ENCODE measurements at places on chromosomes 7 and 10.

- DNase-seq = no peak
Measured at GRCh38 chr7:74032191-74032490, 4.2 kb downstream of the ELN start.

GRCh38 chr7:45698303-45699014, 124.3 kb downstream of the ADCY1 start:
- no peak for DNase-seq

GRCh38 chr7:36840904-36841303, 116.6 kb upstream of the AOAH start:
- no peak for DNase-seq

DNA sequence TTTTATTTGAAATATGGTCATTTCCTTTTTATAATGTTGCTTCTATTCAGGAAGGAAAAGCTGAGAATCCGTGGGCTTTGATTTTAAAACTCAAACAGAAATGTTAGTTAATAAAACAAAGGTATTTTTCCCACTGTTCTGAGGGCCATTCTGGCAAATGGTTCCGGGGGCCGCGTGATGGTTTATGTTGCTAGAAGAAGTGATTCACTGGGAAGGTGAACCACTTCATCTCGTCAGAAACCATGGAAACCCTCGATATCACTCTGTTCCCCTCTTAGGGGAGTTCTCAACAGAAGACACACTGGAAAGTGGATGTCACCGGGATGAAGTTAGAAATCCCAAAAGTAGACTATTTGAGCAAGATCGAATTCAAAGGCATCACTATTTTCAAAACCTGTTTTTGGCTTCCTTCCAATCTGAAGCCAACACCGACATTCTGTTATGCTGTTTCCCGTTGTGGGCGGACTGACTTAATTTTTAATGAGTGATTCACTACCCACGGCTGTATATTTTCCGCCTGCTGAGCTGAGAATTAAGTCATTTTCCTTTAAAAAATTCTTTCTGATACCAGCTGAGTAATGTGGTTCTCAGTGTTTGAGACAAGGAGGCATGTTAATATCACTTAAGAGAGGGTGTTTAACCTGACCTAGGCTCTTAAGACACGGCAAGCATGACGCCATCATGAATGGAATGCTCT, 84.1 kb downstream of the PTPRE start:
- DNase-seq = peak; percentile 94

DNA sequence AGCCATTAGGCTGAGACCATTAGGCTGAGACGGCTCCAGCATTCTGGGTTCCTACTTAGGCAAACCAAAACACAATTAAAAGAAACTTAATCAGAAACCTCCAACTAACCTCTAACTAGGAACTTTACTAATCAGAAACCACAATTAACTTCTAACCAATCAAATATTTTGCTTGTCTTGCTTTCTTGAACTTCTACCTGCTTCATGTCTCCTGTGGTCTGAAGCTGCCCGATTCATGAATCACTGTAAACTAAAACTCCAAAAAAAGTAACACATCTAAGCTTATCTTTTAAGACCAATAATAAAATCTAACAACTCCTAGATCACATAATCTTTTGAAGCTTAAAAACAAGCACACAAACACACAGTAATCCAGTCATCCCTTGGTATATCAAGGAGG, 76.1 kb downstream of the PDSS1 start:
- no peak for DNase-seq

DNA sequence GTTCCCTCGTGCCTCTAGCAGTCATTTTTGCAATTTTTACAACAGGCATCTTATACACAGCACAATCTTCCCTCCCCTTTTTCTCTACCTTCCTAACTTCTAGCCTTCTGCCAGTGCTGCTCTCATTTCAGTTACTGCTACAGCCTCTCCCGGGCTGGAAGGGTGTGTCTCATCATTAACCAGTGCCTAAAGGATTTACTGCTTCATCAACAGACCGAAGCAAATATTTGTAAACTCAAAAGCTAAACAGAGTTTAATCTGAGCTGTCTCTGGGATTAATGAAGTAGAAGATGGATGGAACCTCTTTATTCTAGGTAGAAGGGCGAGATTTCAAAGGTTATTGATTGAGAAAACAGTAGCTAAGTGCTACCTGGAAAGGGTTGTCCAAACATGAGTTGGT, 94.3 kb downstream of the PRPF18 start:
- DNase-seq = no peak

- DNase-seq = peak; percentile 83
Measured at GRCh38 chr10:121069061-121069850, 218.1 kb downstream of the WDR11 start.

DNA sequence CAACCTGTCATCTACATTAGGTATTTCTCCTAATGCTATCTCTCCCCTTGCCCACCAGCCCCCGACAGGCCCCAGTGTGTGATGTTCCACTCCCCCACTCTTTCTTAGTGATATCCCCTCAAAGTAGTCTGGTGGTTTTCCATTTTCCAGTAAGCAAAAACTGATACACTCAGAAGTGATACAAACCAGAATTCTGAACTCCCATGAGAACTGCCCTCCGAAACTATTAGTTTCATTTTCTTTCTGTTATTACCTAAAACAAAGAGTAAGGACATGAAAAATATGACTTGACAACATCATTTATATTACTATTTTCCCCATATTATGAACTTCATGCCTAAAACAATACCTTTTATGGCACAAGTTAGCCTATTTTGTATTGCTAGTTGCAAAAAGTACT, 175.0 kb downstream of the OTUD1 start:
- DNase-seq = no peak

DNA sequence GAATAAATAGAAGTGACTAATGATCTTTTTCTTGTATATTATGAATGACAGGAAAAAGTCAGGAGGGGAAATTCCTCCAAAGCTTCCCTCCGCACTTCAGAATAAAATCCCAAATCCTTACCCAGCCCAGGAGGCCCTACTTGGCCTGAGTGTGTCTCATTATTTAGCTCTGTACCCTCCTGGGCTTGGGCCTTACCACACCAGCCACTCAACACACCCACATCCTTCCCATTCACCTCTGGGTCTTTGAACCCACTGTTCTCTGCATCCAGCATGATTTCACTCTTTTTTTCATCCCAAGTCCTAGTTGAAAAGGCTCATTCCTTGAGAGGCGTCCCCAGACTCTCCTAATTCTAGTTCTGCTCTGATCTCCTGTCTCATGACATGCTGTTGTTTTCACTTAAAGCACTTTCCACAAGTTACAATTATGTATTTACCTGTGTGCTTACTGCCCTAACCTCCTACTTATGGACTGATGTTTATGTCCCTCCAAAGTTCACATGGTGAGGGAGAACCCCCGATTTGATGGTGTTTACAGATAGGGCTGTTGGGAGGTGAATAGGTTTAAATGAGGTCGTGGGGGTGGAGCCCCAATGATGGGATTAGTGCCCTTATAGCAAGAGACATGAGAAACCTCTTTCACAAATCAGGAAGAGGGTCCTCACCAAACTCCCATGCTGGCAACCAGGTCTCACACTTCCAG, 6.4 kb downstream of the NOD1 start:
- DNase-seq = no peak

DNA sequence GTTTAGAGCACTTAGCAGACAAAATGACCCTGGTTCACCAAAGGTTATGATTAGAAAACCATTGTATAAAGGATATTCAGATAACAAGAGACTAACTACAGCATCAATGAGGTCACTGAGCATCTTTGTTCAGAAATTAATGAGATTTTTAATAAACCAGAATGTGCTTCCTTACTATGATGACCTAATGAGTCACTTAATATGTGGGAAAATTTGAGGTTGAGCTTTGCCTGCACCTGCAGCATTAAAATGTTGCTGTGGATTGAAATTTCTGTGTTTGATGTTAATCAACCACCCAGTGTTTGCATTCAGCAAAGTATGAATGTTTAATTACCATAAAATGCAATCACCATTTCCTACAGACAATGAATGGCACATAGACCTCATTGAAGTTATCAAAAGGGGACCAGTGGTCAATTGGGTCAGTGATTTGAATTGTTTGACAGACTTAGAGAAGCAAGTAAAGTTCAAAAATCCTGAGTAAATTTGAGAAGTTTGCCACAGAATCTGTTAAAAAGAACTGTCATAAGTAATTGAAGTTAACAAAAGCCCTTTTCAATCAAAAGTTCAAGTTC, 45.8 kb downstream of the EXOC6 start:
- no peak for DNase-seq

- no peak for DNase-seq
Measured at GRCh38 chr7:5303061-5303460, 20.3 kb downstream of the SLC29A4 start.

DNA sequence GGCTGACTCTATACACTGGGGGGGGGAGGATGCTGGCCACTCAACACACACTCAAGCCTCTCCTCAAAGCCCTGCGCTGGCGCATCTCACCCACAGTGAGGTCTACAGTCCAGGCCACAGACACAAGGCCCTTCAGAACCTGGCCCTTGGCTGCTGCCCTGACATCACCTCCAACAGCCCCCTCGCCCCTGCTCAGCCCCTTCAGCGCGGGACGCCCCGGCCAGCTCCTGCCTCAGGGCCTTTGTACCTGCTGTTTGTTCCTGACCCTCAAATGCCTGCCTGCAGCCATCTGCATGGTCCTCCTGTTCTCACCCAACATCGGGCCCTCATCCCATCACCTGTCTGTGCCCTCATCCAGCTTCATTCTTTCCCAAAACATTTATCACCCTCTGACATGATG, 572.6 kb downstream of the DNAJB6 start:
- no peak for DNase-seq
